ENCODE measurements at places on chromosomes 12 and 14.

GRCh38 chr12:69252033-69252432 is 12.7 kb downstream of the CPSF6 start:
- no peak for DNase-seq

DNA sequence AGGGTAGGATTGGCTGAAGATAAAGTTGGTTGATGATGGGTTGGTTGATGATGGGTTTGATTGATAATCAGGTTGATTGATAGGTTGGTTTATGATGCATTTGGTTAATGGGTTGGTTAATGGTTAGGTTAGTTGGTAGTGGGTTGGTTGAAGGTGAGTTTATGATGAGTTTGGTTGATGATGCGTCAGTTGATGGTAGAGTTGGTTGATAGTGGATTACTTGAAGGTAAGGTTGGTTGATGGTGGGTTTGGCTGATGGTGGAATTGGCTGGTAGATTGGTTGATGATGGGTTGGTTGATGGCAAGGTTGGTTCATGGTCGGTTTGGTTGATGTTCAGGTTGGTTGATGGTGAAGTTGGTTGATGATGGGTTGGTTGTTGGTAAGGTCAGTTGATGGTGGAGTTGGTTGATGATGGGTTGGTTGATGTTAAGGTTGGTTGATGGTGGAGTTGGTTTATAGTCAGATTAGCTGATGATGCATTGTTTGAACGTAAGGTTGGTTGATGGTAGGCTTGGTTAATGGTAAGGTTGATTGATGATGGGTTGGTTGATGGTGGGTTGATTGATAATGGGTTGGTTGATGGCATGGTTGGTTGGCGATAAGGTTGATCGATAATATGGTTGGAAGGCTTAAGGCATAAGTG is 146.4 kb downstream of the ADGRD1 start:
- DNase-seq, result no peak

GRCh38 chr14:68632054-68632895 is 160.6 kb downstream of the ZFP36L1 start:
- no peak for DNase-seq

GRCh38 chr12:22100958-22101748 is 55.1 kb downstream of the CMAS start:
- no peak for DNase-seq

DNA sequence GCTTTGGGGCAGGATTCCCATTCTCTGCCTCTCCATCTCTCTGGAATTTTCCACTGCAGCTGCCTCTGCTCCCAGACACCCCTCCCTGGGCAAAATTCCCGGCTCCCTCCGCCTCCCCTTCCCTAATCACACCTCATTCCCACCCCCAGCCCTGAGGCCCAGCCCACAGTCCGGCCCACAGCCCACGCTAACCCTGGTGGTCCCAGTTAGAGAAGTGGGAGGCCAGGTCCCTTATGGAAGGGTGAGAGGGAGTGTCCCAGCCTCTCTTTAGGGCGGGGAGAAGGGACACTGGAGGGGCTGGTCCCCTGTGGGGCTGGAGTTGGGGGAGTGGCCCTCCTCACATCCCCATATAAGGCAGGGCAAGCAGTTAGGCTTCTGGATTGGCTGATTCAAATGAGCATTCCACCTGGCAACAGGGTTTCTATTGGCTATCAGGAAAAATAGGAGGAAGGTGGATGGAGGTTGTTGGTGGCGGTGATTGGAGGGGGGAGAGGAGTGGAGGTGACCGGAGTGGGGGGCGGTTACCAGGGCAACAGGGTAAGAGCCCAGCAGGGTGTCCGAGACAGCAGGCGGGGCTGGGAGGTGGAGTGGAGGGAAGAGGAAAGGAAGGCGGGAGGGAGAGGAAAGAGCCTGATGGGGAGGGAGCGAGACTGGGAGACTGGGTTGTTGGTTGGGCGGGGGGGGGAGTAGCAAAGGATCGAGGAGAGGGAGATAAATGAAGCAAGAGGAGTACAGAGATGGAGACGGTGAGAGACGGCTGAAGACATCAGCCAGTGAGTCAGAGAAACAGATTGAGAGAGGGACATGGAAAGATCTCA is 1.9 kb upstream of the PTMS start:
- DNase-seq, result peak; percentile 43

- DNase-seq, result no peak
Measured at GRCh38 chr12:62249419-62249818, 10.8 kb upstream of the USP15 start.

- no peak for DNase-seq
Measured at GRCh38 chr12:128724468-128725046, 99.2 kb downstream of the SLC15A4 start.

- no peak for DNase-seq
Measured at GRCh38 chr12:6200256-6201212, at the start of gene CD9. Gene CD9 (plus strand): TSS chr12:6200400. CDS start chr12:6200500, 100 bp downstream.
